ENCODE measurements at places on chromosomes 1 and 21. TPM values are rescaled to one million over a fixed set of nuclear protein-coding genes. Genes with fewer than 3 reads are reported as not detected.
A peak's percentile ranks its signal among the peaks of the same experiment; 100 is the strongest.

- no peak for DNase-seq
Measured at GRCh38 chr1:110069404-110070281, 829 bp downstream of the ALX3 start.

DNA sequence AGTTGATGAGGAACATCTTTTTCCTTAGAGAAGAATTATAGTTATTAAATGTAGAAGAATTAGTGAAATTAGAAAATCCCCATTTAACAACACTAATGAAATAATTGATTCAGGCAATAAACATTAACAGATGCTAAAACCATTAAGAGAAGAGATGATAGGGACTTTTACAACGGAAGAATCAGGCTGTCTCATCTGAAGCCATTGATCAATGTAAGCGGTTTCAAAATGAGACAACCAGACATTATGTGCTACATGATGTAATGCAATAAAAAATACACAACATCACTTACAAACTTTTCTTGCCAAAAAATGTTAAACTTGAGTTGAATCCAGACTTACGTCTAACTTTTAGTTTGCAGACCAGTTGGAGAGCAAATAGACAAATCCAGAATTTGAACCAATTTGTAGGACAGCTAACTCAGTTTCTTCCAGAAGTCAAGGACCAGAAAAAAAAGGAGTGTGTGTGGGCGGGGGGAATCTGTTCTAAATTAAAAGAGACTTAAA lies 165.4 kb upstream of the DPT start:
- no peak for DNase-seq

DNA sequence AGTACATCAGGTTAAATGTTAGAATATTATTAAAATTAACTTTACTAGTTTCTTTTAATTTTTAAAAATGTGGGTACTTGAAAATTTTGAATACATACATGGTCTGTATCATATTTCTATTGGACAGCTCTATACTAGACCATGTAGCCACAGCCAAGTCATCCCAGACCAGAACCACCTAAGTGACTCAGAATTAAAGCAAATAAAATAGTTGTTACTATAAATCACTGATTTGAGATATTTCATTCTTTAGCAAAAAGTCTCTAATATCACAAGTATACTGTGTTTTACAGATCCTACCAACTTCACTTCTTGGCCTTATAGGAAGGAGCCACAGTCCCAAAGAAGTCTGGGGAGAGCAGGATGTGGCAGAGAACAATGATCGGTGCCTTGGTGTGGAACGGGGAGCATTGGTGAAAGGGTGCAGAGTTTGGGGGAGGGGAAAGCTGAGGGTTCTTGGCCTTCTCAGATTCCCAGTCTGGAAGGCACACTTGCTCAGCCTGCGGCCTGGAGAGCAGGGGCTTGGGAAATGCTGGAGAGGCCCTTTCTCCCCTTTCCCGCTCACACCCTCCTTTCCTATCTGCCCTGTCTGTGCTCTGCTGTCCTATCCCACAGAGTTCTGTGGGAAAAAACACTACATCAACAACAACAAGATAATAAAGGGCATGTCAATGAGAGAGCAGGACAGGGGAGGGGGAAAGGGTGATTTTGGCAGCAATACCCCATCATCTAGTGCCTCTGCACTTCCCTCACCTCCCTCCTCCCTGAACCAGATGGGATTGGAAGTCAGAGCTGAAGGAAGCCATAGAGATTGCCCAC lies 122.1 kb downstream of the NGF start:
- no peak for DNase-seq

DNA sequence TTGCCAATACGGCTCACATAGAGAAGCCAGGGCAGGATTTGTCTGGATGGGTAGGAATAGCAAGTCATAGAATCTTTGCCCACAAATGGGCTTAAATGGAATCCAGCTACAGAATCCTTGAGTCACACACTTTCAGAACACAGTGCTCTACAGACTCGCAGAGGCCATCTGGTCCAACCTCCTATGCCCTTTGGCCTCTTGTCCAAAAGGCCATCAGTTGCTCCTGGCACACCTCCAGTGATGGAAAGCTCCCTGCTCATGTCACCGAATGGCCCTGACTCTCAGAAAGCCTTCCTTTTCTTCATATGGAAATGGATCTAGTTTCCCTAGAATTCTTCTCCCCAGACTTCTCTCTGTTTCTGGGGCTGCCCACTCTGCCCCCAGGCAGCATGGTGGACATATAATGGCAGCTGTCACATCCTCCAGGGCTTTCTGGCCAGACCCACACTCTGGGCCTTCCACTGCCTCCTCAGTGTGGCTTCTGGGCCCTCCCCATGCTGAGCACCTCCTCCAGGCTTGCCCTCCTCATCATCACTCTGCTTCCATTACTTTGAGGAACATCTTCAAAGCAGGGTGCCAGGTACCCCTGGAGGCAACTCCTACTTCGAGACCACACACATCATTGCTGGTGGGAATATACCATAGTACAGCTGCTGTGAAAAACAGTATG lies 33.6 kb upstream of the TRABD2B start:
- no peak for DNase-seq

- DNase-seq, result no peak
Measured at GRCh38 chr1:31855038-31855845, 39.4 kb upstream of the SPOCD1 start.

DNA sequence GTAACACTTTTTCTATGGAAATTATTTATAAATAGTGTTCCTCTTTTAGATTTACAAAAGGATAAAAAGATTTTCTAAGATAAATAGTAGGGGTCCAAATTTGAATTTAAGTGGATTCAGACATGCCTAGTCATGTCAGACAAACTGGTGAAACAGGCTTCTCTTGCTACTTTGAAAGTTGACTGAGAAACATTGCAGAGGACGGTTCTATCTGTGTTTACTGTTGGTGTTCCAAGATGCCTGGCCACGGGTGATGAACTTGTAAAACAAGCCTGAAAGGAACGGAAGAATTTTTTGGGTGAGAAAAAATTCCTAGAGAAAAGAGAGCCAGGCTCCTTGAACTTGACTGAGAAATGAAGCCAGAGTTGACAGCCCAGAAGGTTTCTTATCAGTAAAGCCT lies 2.2 kb downstream of the KRTAP19-1 start:
- DNase-seq, result no peak

DNA sequence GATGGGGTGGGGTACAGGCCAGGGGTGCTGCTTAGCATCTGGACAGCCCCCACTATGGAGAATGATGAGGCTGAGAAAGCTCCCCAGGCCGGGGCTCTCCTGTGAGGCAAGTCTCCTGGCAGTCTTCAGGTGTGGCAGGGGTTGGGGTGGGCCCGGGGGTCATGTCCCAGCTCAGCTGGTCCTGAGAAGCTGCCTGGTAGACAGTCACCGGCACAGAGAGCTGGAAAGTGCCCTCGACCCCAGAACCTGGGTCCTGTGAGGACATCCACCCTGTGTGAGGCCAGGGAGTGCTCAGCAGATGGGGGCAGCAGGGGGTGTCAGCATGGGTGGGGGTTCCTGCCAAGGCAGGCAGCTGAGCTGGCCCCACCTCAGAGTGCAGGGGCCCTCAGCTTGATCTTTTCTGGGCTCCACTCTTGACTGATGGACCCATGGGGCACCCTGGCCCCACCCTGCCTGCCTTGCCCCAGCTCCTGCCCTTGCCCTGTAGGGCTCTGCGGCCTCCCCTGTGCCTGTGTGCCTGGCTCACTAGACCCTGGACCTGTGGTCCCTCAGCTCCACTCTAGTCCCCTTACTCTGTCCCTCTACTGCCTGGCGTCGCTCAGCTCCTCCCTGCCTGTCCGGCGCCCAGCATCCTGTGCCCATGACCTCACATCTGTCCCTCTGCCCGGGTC lies 5.8 kb downstream of the IBA57 start:
- peak; percentile 39 for DNase-seq

GRCh38 chr1:232456714-232457113 lies 173.2 kb downstream of the SIPA1L2 start:
- no peak for DNase-seq

DNA sequence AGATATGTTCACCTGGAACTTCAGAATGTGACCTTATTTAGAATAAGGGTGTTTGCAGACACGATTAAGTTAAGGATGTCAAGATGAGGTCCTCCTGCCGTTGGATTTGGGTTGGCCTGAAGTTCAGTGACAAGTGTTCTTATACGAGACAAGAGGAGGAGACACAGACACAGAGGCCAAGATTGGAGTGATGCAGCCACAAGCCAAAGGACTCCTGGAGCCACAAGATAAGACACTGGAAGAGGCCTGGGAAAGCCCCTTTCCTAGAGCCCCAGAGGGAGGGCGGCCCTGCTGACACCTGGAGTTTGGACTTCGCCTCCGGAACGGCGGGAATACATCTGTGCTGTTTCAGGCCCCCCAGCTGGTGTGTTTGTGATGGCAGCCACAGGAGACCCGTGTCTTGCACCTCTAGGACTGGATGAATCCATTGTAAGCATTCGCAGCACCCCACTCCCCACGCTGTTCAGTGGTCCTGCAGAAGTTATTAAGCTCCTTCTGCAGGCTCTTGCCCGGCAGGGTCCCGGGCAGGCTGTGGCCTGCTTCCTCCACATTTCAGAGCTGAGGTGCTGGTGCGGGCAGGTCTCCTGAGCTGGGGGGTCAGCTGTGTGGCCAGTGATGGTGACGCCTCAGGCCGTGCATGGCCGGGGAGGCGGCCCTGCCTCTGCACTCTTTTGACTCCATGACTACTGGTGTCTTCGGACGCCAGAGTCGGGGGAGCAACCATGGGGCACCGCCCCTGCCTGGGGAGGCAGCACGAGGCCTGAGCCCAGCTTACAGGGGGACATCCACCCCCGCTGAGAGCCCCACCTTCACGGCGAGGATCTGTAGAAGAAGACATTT lies 34.6 kb downstream of the UMODL1 start:
- DNase-seq, result no peak

DNA sequence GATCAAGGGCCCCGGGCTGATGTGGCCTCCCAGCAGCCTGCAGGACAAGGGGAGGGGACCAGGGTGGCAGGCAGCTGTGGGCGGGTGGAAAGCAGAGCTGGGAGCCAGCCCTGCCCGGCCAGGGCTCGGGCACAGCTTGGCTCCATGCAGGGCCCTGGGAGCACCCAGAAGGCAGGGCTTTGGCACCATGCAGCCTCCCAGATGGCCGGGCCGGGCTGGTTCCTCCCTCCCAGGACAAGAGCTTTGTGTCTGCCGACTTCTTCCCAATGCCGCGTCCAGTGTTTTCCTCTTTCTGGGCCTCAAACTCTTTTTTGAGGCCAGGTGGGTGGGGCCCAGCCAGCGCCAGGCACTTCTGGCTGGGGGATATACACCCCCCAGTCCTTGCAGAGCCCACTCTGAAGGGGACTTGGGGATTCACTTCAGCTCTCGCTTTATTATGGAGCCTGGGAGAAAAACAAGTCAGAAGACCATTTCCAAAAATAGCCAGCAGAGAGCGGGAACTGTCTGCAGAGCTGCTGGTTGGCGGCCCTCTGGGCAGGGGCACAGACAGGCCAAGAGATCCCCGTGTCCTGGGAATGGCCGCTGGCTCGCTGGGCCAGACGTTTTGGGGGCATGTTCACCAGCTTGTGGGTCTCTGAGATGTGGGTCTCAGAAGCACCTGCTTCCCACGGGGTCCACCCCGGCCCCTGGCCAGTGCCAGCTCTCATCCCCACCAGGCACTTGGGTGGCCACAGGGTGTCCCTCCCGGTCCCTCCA lies 103.8 kb upstream of the ARHGEF16 start:
- DNase-seq, result no peak

DNA sequence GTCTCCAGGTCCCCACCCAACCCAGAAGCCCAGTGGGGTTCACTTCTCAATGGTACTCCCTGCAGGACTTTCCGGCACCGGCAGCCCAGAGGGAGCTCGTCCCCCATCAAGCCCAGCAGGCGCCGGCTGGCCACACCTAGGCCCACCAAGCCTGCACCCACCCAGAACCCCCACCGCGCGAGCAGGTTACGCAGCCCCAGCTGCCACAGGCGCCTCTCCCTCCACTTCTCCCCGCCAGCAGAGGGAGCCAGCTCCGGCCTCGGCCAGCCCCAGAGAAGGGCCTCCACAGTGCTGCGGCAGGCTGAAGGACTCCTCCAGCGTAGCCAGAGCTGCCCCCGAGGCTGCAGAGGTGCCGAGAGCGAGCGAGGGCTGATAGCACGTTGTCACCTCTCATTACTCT lies 722.3 kb downstream of the PLA2G4A start:
- DNase-seq, result no peak

DNA sequence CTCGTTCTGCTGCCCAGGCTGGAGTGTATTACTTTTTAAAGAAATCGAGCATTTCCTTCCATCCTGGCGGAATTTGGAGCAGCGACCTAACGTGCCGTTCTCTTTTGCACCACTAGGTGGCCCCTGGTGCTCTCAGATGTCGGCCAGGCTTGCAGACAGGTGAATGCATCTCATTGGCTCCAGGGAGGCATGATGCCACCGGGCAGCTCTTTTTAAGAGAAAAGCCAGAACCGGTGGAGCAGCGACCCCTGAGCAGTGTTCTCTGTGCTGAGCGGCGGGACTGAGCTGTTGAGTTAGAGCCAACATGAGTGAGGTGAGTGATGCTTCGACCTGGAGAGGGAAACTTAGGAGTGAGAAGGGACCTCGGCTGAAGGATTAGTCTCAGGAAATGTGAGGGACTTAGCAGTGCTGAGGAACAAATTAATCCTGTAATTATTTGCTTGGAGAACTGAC lies at the start of gene PCP4:
TSS of gene PCP4 (plus strand) at position 241 of the 453 bp plus-strand sequence. CDS start at position 305, 64 bp downstream.
- DNase-seq, result peak; percentile 61

GRCh38 chr1:54968551-54968950 lies 11.9 kb upstream of the TMEM61 start:
- DNase-seq, result peak; percentile 11

The CASQ1 gene
- total RNA-seq, result not detected

The C1orf146 gene
- not detected for total RNA-seq

The LRRC38 gene
- not detected for total RNA-seq

The KCNK1 gene
- total RNA-seq, result 17.2 TPM

The ADAM30 gene
- total RNA-seq, result not detected

The MEX3A gene
- total RNA-seq, result 0.80 TPM

The RGS16 gene
- not detected for total RNA-seq

The MRPL9 gene
- total RNA-seq, result 31.3 TPM

Data from Peyer's patch (tissue), 4 donors.